ENCODE measurements at places on chromosomes 4 and X.

DNA sequence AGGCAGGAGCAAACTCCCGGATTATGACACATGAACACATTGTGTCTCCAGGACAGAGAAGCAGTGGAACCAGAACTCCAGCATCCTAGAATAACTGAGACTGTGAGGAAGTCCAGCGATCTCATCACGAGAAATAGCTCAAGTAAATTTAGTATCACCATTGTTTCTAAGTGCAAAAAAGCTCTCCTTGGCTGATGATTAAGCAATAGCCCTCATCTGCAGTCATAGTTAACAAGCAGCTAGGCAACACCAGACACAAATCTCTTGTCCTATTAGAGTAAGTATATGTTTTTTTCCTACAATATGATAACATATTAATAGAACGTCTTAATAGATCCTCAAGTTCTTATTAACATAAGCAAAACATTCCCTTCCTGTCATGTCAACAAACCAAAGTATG lies 2.4 kb upstream of the CFAP299 start:
- no peak for DNase-seq

DNA sequence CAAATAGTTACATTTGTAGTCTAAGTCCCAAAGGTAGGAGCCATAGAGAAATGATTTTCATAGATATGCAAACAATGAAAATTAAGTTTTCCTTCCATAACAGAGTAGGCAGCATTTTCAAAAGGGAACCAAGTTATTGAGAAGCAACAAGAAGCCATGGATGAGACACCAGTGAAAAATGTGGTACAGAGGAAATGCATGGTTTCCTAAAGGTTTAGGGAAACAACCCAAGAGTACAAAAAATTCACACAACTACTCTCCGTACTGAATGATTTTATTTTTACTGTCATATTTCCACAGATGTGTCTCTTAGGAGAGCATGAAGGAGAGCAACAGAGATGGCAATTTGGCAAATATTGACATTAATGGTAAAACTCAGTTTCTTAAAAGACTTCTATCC lies 1408.9 kb upstream of the PCDH7 start:
- DNase-seq: peak; percentile 23

- DNase-seq: peak; percentile 79
These were observed 118.8 kb downstream of the SMIM20 start for GRCh38 chr4:26032630-26033317.

GRCh38 chrX:48919947-48920717 lies 1.3 kb upstream of the PIM2 start:
- no peak for DNase-seq

All from fibroblast of skin of right quadriceps (primary cell).